Upper lobe of right lung (tissue), 1 donor: ENCODE measurements at places on chromosomes 7 and 10. TPM values are rescaled to one million over a fixed set of nuclear protein-coding genes. Genes with fewer than 3 reads are reported as not detected.
A peak's percentile ranks its signal among the peaks of the same experiment; 100 is the strongest.

GRCh38 chr10:14068601-14069250 is 262.0 kb downstream of the FRMD4A start:
- H3K36me3 ChIP-seq: no peaks in the 10 kb centered on the region
- no peak overlapping the region for H3K27ac ChIP-seq
- no peak for DNase-seq
- H3K4me1 ChIP-seq: peaks cover 12% of the 10 kb centered on the region

DNA sequence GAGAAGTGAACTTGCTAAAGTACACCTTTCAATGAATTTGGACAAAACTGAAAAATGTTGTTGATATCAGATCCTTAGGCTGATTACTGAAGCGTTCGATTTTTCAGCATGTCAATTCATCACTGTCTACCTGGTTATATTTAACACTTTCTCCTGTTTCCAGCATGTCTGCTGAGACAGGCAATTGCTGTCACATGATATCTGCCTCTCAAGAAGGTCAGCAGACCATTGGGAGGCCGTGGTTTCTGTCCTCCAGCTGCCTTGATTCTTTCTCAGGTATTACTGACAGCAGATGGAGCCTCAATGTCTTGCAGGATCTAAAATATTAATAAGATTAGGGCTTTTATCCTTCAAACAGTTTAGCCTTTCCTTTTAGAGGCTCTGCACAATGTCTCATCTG is 127.5 kb downstream of the SNX10 start:
- no peaks in the 10 kb centered on the region for H3K36me3 ChIP-seq
- no peaks in the 10 kb centered on the region for H3K4me1 ChIP-seq
- no peaks in the 10 kb centered on the region for H3K27me3 ChIP-seq
- peak overlapping the region; percentile 9 for H3K27ac ChIP-seq
- no peak for DNase-seq
- no peak overlapping the region for H3K4me3 ChIP-seq

GRCh38 chr10:94042001-94042833 is 48.5 kb downstream of the PLCE1 start:
- no peak overlapping the region for H3K27ac ChIP-seq
- no peaks in the 10 kb centered on the region for H3K36me3 ChIP-seq
- no peaks in the 10 kb centered on the region for H3K4me1 ChIP-seq
- DNase-seq: no peak
- no peak overlapping the region for H3K4me3 ChIP-seq

DNA sequence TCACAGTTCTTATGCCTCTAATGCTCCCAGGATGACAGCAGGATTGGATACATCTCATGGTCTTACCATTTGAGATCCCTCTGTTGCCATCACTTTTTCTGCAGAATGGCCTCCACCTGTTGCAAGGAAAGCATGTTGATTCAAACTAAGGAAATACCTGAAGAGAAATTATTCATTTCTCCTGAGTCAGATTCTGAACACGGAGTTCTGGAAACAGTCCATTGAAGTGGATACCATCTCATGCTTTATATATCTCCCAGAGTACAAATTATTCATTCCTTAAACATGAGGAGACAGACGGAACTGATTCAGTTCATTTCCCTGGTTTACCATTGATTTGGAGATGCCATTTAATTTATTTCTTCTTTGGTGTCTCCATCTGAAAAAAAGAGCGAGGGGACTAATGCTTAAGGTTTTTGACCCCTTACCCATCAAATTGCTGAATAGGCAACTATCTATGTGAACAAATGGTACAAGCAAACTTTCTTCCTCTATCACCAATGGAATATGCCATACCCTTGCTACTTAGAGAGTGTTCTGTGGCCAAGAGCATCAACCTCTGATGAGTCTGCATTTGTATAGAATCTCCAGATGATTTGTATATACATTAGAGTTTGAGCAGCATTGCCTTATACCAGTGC is 305.0 kb upstream of the LRGUK start:
- H3K27me3 ChIP-seq: no peaks in the 10 kb centered on the region
- H3K36me3 ChIP-seq: peaks cover 16% of the 10 kb centered on the region
- no peak overlapping the region for H3K27ac ChIP-seq
- DNase-seq: no peak

HOXA5 gene
- 16.0 TPM for total RNA-seq
